Amniotic stem cell (primary cell): ENCODE measurements at places on chromosomes 4 and X.

- DNase-seq, result no peak
These were observed 38.3 kb downstream of the ACOX3 start for GRCh38 chr4:8402181-8402597.

- peak; percentile 68 for DNase-seq
These were observed 975.9 kb downstream of the STIM2 start for GRCh38 chr4:27836523-27836922.

DNA sequence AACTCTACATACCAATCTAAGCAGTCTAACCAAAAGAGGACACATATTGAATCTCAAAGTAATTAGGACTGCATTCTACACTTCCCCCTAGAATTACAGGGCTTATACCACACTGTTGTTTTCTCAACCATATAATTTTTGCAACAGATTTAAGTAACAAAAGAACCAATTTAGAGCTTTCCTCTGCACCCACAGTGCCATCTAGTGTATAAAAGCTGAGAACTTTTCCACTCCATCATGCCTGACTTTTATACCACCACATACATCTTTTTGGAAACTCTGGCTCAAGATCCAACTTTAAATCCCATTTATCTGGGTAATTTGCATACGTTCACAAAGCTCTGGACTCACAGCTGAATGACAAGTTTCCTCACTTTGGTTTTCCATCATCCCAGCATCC lies 99.5 kb downstream of the EFHC2 start:
- peak; percentile 14 for DNase-seq

DNA sequence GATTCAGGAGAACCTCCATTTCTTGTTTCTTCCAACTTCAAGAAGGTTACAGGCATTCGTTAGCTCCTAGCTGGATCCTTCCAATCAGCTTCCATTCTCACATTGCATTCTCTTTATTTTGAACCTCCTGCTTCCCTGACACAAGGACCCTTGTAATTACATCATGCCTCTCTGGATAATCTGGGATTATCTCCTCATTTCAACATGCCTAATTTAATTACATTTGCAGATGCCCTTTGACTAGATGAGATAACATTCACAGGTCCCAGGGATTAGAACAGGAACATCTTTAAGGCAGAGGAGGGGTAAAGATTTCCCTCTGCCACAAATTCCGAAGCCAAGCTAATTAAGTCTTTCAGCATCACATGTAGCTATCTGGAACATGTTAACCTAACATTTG lies 753.8 kb upstream of the PCDH7 start:
- DNase-seq, result no peak

DNA sequence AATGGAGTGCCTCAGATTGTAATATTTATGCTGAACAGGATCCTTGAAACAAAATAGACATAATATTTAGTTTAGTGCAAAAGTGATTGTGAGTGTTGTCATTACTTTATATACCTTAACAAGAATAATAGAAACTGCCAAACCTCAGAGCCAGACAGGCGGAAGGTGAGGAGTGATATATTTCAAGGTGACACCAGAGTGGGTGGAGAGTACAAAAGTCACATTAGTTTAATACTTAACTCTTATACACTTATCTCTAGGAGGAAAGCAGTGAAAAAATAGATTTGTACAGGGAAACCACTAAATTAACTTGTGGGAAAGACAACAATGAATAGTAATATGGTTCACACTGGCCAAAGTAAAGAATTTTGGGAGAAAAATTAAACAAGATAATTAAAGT lies 342.8 kb upstream of the NDST4 start:
- DNase-seq, result no peak

- DNase-seq, result no peak
These were observed 57.0 kb upstream of the MXD4 start for GRCh38 chr4:2318885-2319284.

GRCh38 chr4:105859233-105859632 lies 36.0 kb upstream of the NPNT start:
- peak; percentile 48 for DNase-seq

GRCh38 chr4:55859711-55860110 lies 6.3 kb downstream of the EXOC1 start:
- no peak for DNase-seq

DNA sequence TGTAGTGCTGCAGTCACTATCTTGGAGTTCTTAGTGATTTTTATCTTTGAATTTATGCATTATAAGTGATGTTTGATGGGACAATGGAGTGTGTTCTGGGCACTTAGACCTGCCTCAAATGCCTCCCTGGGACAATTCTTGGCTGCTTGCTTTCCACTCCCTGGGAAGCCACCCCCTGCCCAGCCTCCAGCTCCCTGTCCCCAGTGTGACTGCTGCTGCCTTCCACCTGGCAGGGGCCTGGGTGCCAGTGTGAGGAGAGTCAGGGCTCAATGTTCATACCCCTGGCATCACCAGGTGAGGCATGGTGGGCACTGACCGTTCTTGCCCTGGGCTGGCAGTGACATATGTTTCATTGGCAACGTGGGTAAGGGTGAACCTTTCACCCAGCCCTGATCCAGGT lies 14.8 kb downstream of the MSX1 start:
- no peak for DNase-seq

DNA sequence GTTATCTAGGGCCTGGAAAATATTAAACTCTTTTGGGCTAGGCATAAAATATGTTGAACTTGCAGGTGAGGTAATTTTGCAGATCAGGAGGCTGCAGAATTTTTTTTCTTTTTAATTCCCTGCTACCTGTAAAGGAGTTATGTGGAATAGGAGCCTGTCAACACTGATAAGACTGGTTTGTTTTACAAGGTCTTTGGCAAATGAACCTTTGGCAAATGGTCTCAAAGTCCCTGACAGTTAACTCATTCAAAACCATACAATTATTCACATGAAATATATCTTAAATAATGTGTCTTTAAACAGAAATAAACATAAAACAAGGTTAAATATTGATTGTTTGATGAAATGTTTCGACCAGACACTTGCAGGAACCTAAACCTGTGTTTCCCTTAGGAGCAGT lies 340.2 kb downstream of the GASK1B start:
- no peak for DNase-seq

DNA sequence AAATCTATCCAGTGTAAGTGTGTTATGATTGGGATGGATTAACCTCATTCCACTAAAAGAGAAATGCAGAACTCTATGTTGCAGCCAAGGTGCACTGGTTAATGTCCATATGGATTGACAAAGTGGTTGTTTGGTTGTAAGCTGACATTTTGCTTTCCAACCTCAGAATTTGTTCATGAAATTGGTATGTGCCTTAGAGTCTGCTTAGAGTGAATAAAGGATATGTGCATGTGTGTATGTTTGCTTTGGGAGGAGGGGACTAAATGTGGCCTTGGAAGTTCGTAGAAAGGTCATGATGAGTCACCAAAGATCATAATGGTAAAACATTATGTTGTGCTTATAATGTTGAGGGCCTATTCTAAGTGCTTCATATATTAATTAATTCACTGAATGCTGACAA lies 44.1 kb upstream of the MBNL3 start:
- peak; percentile 4 for DNase-seq

DNA sequence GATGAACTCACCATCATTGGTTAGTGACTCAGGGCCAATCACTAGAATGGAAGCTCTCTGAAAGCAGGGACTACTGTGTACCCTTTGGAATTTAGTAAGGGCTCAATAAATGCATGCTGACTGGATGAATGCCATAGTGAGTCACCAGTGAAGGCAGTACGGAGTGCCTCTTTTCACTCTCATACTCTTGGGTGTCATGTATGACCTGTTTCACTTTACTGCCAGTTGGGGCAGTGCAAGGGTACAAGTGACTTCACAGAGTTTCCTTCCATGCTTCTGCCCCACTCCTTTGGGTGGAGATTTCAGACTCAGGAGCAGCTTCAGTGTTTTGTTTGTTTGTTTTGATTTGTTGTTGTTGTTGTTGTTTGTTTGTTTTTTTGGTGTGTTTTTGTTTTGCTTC lies 57.7 kb downstream of the SOX3 start:
- DNase-seq, result no peak

DNA sequence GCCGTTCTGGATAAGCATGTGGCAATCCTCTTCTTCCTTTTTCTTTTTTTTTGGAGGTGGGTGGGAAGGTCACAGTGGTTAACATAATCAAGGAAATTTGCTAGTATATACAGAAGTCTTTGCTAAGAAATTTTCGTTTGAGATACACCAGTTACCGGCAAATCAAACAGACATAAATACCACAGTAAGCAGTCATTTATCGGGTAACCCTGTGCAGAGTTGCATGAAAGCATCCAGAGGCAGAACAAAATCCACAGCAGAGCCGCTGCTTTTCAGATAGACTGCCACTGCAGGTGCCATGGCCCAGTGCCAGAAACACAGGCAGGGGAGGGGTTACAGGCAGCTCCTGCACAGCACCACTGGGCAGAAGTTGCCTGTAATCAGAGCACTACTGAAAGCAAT lies 179.1 kb upstream of the MAB21L2 start:
- no peak for DNase-seq

DNA sequence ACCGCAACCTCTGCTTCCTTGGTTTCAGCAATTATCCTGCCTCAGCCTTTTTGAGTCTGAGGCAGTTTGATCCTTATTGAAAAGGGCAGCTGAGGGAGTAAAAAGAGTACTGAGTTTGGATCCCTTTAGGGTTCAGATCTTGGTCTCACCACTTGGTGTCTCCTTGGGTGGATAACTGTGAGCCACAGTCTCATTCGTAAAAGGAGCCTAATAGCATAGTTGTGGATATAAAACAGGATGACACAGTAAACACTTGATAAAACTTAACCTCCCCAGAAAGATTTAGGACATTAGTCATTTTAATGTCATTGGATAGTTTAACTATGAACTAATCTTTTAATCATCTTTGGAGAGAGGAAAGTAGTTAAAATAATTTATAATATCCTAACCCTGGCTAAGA lies 173.0 kb downstream of the ANK2 start:
- no peak for DNase-seq

GRCh38 chr4:56434599-56435139 lies 746 bp downstream of the PPAT start:
- peak; percentile 46 for DNase-seq

GRCh38 chr4:112083587-112084347 lies 61.5 kb upstream of the FAM241A start:
- DNase-seq, result no peak

DNA sequence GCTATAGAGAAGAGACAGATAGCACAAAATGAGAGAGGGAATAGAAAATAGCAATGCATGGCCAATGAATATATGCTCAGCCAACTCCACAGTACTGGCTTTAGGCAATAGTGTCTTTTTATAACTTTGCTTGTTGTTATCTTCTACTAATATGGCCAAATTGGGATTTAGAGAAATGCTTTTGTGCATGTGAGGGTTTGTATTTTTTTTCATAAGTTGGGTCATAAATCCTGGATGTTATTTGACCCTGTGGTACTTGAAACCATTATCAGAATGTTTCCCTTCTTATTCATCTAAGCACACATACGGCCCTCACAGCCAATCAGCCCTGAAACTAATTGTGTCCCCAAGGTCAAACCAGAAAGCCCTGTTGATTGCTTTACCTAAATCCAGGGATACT lies 35.2 kb upstream of the LPAR4 start:
- DNase-seq, result no peak

DNA sequence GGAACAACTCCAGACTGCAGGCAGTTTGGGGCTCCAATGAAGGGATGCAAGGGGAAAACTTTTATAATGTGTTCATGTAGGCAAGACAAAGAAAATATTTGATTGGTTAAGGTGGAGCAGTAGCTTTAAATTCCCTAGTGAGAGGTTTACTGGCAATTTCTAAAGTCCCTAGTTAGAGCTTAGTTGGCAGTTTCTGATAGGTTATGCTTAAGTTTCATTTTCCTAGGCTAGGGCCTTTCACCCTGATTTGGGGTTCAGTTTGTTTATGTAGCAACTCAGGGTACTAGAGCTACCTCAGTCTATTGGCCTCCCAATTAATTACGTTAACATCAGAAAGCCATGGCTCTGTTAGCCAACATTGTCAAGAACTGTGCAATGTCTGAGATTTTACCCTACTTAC lies 14.6 kb downstream of the BBS12 start:
- no peak for DNase-seq

GRCh38 chr4:109826719-109827118 lies 1.1 kb upstream of the RRH start:
- DNase-seq, result no peak

DNA sequence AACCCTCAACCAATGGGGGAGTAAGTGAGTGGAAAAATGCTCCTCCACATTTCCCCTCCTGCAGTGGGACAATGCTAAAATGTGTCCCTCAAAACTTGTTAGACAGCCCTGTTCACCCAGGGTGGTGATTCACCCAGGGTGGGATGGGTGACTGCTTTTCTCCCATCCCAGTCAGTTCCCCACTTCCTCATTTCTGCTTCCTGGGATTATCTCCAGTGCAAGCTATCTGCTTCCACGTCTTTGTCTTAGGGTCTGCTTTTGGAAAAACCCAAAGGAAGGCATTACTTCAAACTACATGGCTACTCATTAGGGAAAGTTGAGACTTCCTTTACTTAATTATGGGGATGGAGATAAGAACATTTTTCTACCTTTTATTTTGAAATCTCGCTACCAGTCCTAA lies 45.5 kb downstream of the ETNPPL start:
- DNase-seq, result no peak

DNA sequence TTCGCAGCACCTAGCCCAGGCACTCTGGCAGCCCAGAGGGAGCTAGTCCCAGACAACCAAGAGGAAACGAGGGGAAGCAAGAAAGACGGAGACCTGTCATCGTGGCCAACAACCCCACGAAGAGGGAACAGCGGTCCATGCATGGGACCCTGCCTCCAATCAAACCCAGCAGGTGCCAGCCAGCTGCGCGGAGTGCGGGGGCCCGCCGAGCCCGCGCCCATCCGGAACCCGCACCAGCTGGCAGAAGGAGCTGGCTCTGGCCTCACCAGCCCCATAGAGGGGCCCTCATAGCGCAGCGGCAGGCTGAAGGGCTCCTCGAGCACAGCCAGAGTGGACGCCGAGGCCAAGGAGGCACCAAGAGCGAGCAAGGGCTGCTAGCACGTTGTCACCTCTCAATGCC lies 332.4 kb upstream of the MAGEB18 start:
- no peak for DNase-seq

- DNase-seq, result no peak
These were observed 167.9 kb downstream of the CAMK2D start for GRCh38 chr4:113593400-113594230.

DNA sequence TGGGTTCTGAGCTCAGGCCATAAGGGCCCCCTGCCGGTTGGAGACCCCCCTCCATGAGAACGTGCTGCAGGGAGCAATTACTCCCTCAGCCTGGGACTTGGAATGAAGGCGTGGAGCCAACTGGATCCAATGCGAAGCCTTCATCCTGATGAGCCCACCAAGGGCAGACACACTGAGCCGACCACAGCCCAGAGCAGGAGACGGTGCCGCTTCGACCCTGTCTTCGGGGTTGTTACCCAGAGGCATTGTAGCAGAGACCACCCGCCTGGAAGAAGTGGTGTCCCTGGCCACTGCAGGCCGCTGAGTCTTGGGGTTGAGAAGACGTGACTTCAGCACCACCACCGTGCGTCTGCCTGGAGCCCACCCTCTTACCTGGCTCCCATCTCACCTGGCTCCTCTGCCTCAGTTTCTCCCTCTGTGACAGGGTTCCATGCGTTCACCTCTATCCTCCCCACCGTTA lies 7.0 kb upstream of the NKX1-1 start:
- DNase-seq, result no peak

- DNase-seq, result no peak
These were observed 6.1 kb downstream of the HOPX start for GRCh38 chr4:56674984-56675383.

GRCh38 chr4:105092356-105092755 lies 54.3 kb upstream of the TET2 start:
- DNase-seq, result peak; percentile 12

- DNase-seq, result no peak
These were observed 11.0 kb upstream of the IDS start for GRCh38 chrX:149515954-149516602.

GRCh38 chrX:119617517-119618164 lies 11.4 kb upstream of the NKRF start:
- DNase-seq, result no peak

GRCh38 chrX:13414006-13414647 lies 94.3 kb upstream of the ATXN3L start:
- DNase-seq, result no peak
